ENCODE measurements at places on chromosomes 6 and 20. TPM values are rescaled to one million over a fixed set of nuclear protein-coding genes. Genes with fewer than 3 reads are reported as not detected.

- DNase-seq: no peak
- no peak overlapping the region for H3K4me3 ChIP-seq
- H3K36me3 ChIP-seq: no peaks in the 10 kb centered on the region
- H3K27me3 ChIP-seq: no peaks in the 10 kb centered on the region
Measured at GRCh38 chr6:35441205-35441604, 10.9 kb upstream of the FANCE start.

DNA sequence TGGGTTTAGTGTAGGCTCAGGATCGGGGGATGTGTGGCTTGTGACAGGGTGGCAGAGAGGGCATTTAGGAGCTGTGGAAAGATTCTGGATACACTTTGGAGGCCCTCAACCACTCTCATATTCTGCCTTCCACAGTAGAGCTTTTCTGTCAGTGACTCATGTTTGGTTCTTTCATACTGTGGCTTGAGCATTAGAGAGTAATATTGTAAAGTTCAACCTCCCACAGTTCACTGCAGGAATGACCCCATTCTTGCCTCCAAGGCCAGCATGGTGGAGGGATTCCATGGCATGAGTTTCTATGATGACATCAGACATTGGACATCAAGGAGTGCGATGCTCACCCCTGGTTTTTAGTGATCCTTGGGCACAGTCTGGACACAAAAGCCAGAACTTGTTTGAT lies 50.9 kb downstream of the DTD1 start:
- no peaks in the 10 kb centered on the region for H3K27me3 ChIP-seq
- peak; percentile 28 for DNase-seq
- no peak overlapping the region for H3K4me3 ChIP-seq
- no peak overlapping the region for H3K27ac ChIP-seq
- no peaks in the 10 kb centered on the region for H3K36me3 ChIP-seq

GRCh38 chr6:89834884-89835792 lies 5.5 kb downstream of the CASP8AP2 start:
- H3K4me3 ChIP-seq: no peak overlapping the region
- peaks cover 37% of the 10 kb centered on the region for H3K36me3 ChIP-seq
- peaks cover 11% of the 10 kb centered on the region for H3K4me1 ChIP-seq
- H3K27ac ChIP-seq: no peak overlapping the region
- no peak for DNase-seq
- no peaks in the 10 kb centered on the region for H3K27me3 ChIP-seq

- peaks cover 59% of the 10 kb centered on the region for H3K36me3 ChIP-seq
- DNase-seq: no peak
- H3K27me3 ChIP-seq: no peaks in the 10 kb centered on the region
Measured at GRCh38 chr6:158078320-158078719, 89.7 kb downstream of the SERAC1 start.

DNA sequence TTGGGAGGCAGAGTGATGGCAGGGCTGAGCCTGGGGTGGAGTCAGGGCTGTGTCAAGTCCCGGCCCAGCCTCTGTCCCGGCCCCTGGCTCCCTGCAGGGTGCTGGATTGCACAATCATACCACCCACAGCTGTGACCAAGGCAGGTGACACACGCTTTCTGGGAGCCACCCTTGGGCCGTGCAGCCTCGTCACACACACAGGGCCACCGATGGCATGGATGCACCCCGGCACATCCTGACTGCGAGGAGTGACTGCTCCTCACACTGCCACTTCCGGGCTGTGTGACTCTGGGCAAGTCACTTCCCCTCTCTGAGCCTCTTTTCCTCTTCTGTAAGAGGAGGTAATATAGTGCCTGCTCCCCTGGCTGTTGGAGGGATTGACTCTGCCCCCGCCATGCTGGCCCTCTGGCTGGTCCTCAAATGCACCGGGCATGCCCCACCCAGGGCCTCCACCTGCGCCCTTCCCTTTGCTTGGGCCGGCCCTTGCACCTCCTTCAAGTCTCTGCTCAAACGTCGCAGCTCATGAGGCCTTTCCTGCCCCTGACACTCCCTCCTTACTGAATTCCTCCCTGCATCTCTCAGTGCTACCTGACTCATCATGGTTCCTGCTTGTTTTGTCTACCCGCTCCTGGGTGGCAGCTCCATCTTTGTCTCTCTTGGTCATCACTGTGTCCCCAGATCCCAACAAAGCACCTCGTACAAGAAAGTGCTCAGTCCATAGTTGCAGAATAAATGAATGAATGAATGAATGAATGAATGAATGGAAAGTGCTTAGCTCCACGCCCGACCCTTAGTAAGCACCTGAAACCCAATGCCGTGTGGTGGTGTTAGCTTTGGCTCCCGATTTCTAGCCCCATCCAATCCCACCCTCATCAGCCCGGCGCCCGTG lies 93.5 kb downstream of the CEBPB start:
- H3K27ac ChIP-seq: peak overlapping the region; percentile 73
- no peaks in the 10 kb centered on the region for H3K27me3 ChIP-seq
- peak; percentile 76 for DNase-seq
- H3K4me3 ChIP-seq: no peak overlapping the region
- no peaks in the 10 kb centered on the region for H3K36me3 ChIP-seq

GRCh38 chr6:94443701-94444100 lies 1024.3 kb upstream of the EPHA7 start:
- H3K27me3 ChIP-seq: no peaks in the 10 kb centered on the region
- no peaks in the 10 kb centered on the region for H3K36me3 ChIP-seq
- DNase-seq: no peak
- no peaks in the 10 kb centered on the region for H3K4me1 ChIP-seq

DNA sequence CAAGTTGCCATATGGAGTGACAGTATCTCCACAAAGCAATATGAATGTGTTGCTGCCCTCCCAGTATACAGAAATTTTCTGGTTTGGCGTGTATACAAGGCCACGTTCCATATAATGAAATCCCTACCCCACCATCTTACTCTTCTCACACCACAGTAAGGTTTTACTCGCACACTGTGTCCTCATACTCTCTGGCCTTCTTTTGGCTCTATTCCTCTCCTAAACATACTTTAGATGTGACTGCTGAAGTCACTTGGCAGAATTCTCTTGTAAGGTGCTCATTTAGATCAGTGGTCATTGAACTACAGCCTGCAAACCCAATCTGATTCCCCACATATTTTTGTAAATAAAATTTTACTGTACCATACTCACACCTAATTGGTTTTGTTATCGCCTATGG lies 123.2 kb downstream of the RFPL4B start:
- no peaks in the 10 kb centered on the region for H3K27me3 ChIP-seq
- peaks cover 8% of the 10 kb centered on the region for H3K4me1 ChIP-seq
- H3K36me3 ChIP-seq: no peaks in the 10 kb centered on the region
- DNase-seq: no peak
- no peak overlapping the region for H3K4me3 ChIP-seq

GRCh38 chr20:38935967-38936407 lies 9.8 kb downstream of the FAM83D start:
- H3K27me3 ChIP-seq: no peaks in the 10 kb centered on the region
- DNase-seq: no peak
- peak overlapping the region; percentile 31 for H3K27ac ChIP-seq

GRCh38 chr20:10854976-10855375 lies 181.2 kb upstream of the JAG1 start:
- no peaks in the 10 kb centered on the region for H3K27me3 ChIP-seq
- DNase-seq: no peak
- H3K4me3 ChIP-seq: no peak overlapping the region
- H3K36me3 ChIP-seq: no peaks in the 10 kb centered on the region
- H3K4me1 ChIP-seq: no peaks in the 10 kb centered on the region

DNA sequence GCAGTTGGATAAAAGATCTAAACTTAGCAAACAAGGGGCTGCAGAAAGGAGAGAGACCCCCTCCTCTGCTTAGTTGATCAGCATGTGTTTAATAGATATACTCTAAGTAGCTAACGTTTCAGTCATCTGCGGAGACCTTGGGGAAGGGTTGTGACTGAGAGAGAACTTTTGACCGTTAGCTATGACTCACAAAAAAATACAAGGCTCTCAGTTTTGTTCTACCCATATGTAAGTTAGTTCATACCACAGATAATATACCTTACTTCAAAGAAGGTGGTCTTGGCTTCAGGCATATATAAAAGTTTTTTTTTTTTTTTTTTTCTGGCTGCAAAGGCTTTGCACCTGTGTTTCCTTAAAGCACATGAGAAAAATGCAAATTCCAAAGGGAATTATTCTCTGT lies 258.9 kb downstream of the GJA1 start:
- DNase-seq: no peak
- H3K4me3 ChIP-seq: no peak overlapping the region
- H3K27ac ChIP-seq: no peak overlapping the region
- no peaks in the 10 kb centered on the region for H3K27me3 ChIP-seq
- H3K36me3 ChIP-seq: no peaks in the 10 kb centered on the region

Gene BMP5
- total RNA-seq: under 0.01 TPM

Gene RBBP8NL
- total RNA-seq: not detected

Gene EYA4
- 0.82 TPM for total RNA-seq
